Tongue (tissue), 3 donors: ENCODE measurements at places on chromosomes 11 and 22.
A peak's percentile ranks its signal among the peaks of the same experiment; 100 is the strongest.

- DNase-seq, result peak; percentile 68
Observed at GRCh38 chr11:120336641-120337354, 585 bp downstream of the ARHGEF12 start.

GRCh38 chr11:64243236-64243854, 2.5 kb downstream of the FKBP2 start:
- DNase-seq, result no peak

- DNase-seq, result no peak
Observed at GRCh38 chr22:18996376-18996900, 60.3 kb upstream of the PRODH start.

DNA sequence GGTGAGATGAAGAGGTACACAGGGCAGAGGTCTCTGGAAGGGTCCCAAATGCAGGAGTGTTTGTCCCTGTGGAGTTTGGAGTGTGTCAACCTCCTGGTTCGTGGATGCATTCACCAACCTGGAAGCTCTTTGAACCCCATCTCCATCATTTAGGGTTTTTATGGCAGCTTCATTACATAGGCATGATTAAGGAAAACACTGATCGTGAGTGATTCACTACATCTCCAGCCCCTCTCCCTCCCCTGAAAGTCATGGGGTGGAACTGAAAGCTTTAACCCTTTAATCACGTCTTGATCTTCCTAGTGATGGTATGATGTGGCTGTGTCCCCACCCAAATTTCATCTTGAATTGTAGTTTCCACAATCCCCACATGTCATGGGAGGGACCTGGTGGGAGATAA, 19.8 kb upstream of the INCENP start:
- DNase-seq, result no peak

GRCh38 chr11:104995001-104995408, 26.6 kb upstream of the CASP4 start:
- no peak for DNase-seq

DNA sequence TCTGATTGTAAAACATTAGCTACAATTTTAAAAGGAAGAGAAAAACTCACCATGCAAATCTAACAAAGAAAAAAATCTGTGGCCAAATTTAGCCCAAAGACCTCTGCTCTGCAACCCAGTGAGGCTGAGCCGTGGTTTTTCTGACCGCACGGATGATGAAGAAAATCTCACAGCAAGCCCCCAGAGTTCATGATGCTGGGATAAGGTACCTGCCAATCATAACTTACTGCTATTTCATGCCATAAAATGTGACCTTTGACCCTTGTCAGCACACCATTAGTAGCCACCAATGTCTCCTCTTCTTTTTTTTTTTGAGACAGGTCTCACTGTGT, 11.1 kb downstream of the CERK start:
- no peak for DNase-seq

GRCh38 chr11:1072821-1073231, 1.8 kb upstream of the MUC2 start:
- no peak for DNase-seq

- DNase-seq, result no peak
Observed at GRCh38 chr11:4039011-4039410, 55.6 kb upstream of the RRM1 start.

- DNase-seq, result no peak
Observed at GRCh38 chr11:68424981-68425865, 35.3 kb upstream of the PPP6R3 start.

- DNase-seq, result peak; percentile 97
Observed at GRCh38 chr22:27420817-27421361, 380.7 kb downstream of the MN1 start.

- DNase-seq, result peak; percentile 84
Observed at GRCh38 chr11:6568191-6568918, 35.1 kb downstream of the RRP8 start.

GRCh38 chr11:23013509-23013908, 153.2 kb upstream of the CCDC179 start:
- no peak for DNase-seq

- DNase-seq, result no peak
Observed at GRCh38 chr22:43515902-43516301, 104.1 kb downstream of the MPPED1 start.

- DNase-seq, result no peak
Observed at GRCh38 chr11:120974965-120975364, 48.9 kb upstream of the TBCEL start.

- no peak for DNase-seq
Observed at GRCh38 chr11:15761235-15761634, 595.1 kb downstream of the SOX6 start.

- peak; percentile 25 for DNase-seq
Observed at GRCh38 chr11:17076517-17077239, 789 bp downstream of the RPS13 start.

DNA sequence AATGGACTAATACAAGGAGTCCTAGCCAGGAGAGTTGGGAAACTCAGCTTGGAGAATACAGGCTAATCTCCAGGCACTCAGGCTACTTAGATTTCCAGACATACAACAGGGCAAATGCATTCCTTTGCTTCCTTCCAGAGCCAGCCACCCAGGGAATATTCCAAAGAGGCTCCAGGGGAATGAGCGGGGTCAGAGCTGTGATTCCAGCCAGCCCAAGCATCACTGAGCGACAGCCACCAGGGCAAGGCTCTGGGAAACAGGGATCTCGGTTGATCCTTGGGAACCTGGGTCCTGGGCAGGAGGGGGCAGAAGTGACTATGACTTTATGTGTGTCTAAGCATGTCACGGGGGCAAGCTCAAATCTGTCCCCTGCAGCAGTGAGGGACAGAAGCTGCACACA, 112.3 kb upstream of the LMO1 start:
- no peak for DNase-seq

- DNase-seq, result peak; percentile 34
Observed at GRCh38 chr11:61392981-61393595, 701 bp downstream of the TMEM216 start.

- DNase-seq, result no peak
Observed at GRCh38 chr11:33697997-33698396, 2.6 kb downstream of the C11orf91 start.

DNA sequence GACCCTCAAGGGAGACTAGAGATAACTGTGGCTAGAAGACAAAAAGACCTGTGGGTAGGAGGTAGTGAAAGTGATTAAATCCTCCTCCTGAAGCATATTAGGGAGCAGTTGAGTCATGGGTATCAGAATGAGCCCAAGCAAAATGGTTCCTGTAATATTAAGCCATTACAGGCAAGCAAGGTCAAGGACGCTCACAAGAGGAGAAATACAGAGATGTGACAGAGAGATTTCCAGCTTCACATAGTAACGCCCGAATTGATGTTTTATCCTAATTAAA, 77.7 kb downstream of the FAM76B start:
- no peak for DNase-seq

- DNase-seq, result no peak
Observed at GRCh38 chr11:48110509-48110766, 106.2 kb upstream of the OR4B1 start.

DNA sequence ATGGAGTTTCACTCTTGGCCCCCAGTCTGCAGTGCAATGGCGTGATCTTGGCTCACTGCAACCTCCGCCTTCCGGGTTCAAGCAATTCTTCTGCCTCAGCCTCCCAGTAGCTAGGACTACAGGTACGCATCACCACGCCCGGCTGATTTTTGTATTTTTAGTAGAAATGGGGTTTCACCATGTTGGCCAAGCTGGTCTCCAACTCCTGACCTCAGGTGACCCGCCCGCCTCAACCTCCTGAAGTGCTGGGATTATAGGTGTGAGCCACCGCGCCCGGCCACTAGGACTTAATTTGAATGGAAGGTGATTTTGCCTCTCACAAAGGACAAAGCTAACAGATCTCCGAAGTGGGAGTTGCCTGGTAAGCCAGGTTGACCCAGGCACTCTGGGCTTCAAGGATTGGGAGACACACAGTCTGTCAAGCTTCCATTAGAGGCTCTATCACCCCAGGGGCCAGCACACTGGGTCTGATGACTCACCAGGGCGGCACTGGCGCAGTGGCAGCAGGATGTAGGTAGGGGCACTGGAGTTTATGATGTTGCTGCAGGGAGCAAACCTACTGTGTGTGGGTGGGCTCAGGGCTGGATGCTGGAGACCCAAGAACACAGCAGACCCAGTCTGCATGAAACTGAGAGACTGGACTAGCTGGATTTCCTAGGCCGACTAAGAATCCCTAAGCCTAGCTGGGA, 17.8 kb upstream of the KCTD14 start:
- DNase-seq, result no peak

GRCh38 chr11:16881074-16881709, 133.0 kb downstream of the PLEKHA7 start:
- DNase-seq, result peak; percentile 58

DNA sequence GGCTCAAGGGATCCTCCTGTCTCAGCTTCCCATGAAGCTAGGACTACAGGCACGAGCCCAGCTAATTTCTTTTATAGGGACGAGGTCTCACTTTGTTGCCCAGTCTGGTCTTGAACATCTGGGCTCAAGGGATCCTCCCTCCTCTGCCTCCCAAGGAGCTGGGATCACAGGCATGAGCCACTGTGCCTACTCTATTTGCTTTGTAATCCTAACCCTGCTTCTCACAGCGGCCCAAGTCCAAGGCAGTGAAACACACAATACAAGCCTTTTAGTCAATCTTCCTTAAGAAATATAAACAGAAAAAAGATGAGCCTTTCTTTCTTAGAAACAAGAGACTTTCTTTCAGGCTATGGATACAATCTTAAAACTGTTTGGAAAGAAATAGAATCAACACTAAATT, 115.2 kb upstream of the SORL1-AS1 start:
- DNase-seq, result no peak

DNA sequence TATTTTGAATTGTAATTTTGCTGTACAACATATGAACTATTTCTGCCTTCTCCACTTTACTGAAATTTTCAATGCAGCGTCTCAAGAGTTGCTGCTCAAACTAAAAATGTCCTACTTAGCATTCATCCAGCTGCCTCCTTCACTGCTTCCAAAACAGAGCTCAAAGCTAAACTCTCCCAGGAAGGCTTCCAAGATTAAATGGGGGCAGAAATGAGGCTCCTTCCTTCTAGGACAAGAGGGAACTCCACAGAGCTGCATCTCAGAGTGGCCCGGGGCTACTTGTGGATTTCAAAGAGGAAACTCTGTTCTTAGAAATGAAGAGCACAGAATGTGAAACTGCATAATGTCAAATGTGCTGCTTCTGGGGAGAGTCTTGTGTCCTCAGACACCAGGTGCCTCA, 295.9 kb upstream of the NCAM1 start:
- no peak for DNase-seq

- DNase-seq, result no peak
Observed at GRCh38 chr11:3046190-3046589, 11.0 kb downstream of the CARS1 start.

- DNase-seq, result no peak
Observed at GRCh38 chr11:456533-456932, 6.5 kb downstream of the PTDSS2 start.
